ENCODE measurements at places on chromosomes 13 and 19. TPM values are rescaled to one million over a fixed set of nuclear protein-coding genes. Genes with fewer than 3 reads are reported as not detected.

C13orf42 gene
- total RNA-seq, result not detected

GRCh38 chr13:87736849-87737385 lies 65.7 kb downstream of the SLITRK5 start:
- H3K27ac ChIP-seq, result no peak overlapping the region
- H3K4me1 ChIP-seq, result no peaks in the 10 kb centered on the region
- H3K27me3 ChIP-seq, result no peaks in the 10 kb centered on the region
- no peaks in the 10 kb centered on the region for H3K36me3 ChIP-seq

DNA sequence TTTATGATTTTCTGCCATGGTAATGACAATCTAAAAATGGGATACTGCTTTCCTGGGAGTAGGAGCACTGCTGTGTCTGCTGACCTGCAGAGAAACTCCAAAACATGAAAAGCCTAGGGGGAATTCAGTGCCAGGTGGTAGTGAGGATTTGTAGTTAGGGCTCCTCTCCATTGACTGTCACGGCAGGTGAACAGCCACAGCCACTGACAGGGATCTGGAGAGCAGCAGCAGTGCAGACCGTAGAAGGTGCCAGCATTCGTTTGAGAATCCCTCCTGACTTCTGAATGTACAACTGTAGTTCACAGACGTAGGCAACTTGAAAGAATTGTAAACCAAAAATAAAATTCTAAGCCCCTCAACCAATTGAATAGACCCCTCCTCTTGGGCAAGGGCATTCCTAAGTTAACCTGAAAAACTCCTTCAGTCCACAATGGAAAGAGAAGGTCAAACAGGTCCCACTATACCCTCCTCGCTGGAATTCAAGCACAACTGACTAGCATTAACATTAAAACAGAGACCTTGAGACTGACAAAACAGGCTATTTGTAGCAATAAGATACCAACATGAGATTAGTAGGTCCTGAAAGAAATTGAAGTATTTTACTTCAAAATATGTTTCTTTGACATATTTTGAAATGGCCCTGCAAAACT lies 1328.8 kb downstream of the OLFM4 start:
- no peak overlapping the region for H3K27ac ChIP-seq
- H3K27me3 ChIP-seq, result no peaks in the 10 kb centered on the region
- no peaks in the 10 kb centered on the region for H3K4me1 ChIP-seq
- no peak overlapping the region for H3K4me3 ChIP-seq
- no peak for DNase-seq
- no peaks in the 10 kb centered on the region for H3K36me3 ChIP-seq

DNA sequence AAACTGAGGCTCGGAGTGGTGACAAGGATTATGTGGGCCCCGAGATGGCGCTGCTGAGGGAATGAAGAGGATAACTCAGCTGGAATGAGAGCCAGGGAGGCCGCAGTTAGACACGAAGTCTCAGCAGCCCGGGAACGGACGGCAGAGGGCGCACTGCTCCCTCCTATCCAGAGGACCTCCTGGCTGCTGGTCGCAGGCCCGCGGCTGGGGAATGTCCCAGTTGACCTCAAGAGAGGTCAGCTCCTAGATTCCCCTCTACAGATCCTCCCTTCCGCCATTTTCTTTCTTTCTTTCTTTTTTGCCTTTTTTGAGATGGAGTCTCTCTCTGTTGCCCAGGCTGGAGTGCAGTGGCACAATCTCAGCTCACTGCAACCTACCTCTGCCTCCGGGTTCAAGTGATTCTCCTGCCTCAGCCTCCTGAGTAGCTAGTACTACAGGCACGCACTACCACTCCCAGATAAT lies 24.1 kb upstream of the ASPDH start:
- no peak overlapping the region for H3K27ac ChIP-seq
- H3K27me3 ChIP-seq, result peaks cover under 1% of the 10 kb centered on the region
- H3K36me3 ChIP-seq, result no peaks in the 10 kb centered on the region

DNA sequence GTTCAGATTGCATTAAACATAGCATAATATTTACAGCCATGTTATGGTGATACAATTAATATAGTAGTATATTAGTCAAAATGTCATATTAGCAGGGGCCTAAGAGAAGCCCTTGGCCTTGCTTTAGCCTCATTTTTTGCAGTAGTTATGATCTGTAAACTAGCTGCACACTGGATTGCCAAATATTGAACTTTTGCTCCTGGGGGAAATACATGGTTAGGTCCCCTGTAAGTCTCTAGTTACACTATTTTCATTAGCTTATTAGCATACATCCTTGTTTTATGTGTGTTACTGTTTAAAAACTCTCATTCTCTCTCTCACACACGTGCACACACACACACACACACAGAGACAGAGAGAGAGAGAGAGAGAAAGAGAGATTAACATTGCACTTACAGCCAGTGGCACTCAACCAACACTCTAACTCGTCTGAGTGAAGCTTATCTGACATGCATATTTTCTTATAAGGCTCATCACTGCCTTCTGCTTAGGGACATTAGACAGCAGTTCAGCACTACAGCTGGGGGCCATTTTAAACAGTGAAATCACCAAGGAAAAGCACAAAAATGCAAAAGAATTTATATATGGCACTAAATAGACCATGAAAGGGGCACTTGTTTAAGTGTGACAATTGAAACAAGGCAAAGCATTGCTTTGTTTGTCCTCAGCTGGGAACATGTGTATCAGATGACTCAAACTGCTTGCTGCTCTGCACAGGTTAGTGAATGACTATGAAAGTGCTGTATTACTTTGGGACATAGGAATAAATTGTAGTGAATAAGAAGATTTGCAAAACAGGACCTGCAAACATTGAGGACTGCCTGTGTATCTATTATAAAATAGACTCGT lies 278.7 kb downstream of the GPC6 start:
- H3K4me3 ChIP-seq, result no peak overlapping the region
- no peak overlapping the region for H3K27ac ChIP-seq
- H3K27me3 ChIP-seq, result no peaks in the 10 kb centered on the region
